HuH-7.5 (cell line): ENCODE measurements at places on chromosomes 7 and 10.
A peak's percentile ranks its signal among the peaks of the same experiment; 100 is the strongest.

DNA sequence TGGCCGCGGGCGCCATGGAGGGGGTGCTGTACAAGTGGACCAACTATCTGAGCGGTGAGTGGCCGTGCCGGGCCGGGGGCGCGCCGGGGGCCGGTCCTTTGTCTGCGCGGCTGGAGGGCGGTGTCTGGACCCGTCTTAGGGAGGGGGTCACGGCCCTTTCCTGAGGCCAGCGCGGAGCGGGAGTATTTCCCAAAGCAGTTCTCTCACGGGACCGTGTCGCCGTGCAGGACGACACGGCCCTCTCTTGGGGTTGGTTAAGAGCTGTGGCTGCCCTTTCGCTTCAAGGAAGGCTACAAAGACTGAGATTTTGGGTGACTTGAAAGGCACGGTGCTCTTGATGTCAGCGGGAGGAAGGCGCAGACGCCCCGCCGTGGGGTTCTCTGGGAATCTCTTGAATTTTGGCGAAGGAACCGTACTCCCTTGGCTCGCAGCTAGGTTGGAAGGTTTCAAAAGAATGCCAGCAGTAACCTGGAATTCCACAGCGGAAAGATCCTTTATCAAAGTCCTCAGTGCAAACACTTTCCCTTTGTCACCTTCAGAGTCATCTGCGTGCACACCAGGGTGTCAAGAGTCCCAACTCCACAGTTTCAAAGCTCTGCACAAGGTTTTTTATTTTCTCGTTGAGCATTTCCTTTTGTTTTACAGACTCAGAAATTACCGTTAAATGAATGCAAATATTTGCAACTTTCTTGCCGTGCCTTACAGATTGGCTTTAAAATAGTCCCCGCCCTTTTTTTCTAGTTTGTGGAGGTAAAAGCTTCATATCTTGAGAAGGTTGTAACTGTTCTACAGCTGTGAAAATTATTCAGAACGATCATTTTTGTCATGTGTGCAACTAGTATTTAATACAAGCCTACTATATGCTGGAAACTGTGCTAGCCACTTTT is 780 bp downstream of the PLEKHA8 start:
- peak; percentile 41 for DNase-seq

DNA sequence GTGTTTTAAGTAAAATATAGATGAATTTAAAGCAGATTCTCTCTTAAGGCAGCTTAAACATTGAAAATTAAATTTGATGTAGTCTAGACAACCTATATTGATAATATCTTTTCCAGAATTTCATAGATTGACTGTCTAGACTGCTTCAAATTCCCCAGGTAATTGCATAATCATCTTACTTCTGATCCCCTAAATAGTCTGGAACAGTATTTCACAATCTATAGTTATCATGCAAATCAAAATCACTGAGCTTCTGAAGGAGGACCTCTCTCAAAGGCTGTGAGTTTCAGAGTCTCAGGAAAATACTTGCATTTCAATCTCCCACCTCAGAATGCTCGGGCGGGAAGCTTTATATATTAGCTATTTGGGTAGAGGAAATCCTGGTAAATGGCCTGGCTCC is 87.3 kb downstream of the SEMA3A start:
- no peak for DNase-seq

DNA sequence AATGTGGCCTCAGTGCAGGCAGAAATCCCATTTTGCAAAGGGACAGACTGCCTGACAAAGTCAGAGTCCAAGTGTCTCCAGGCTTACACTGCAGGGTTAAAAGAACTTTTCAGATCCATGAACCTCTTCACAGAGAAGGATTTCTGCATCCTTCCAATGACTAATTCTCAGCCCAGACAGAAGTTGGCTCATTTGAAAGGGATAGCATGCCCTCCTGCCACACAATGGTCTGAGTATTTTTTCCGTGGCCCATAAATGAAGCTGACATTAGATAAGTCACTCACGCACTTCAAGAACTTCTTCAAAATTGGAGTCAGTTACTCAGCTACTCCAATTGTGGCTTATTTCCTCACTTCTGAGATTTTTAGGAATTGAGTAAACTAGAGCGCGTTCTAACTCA is 170.2 kb downstream of the PLXNA4 start:
- DNase-seq: no peak

- DNase-seq: no peak
Measured at GRCh38 chr10:111030042-111030750, 46.6 kb upstream of the ADRA2A start.

DNA sequence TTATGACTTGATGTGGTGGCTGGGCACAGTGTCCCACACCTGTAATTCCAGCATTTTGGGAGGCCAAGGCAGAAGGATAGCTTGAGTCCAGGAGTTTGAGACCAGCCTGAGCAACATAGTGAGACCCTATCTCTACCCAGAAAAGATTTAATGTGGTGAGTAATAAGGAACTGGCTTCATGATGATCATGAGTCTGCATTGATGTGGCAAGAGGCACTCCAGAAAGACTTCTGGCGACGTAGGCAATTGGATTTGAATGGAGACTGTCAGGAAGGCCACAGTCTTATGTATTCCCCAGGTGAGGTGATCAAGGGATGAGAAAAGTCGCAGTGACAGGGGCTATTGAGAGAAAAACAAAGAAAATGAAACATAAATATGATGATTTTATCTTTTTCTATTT is 138.0 kb downstream of the CACNB2 start:
- no peak for DNase-seq

GRCh38 chr10:12898271-12898670 is 103.2 kb downstream of the CCDC3 start:
- DNase-seq: no peak

DNA sequence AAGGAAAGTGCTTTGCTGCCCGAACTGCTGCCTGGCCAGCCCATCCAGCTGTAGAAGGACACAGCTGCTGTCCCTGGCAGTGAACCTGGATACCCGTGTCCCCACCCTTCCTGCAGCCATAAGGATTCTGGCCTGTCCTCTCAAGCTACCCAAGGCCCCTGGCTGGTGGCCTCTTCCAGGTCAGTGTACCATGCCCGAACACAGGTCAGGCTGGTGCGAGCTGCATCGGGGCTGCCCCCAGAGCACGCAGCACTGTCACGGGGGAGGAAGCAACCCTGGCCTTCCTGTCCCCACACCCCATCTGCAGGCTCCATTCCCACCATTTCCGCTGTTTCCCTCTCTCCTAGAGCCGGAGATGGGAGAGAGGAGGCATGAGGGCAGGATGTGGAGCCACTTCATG is 30.5 kb upstream of the PWWP2B start:
- no peak for DNase-seq

- no peak for DNase-seq
Measured at GRCh38 chr10:9986786-9987185, 1030.9 kb upstream of the CELF2 start.

DNA sequence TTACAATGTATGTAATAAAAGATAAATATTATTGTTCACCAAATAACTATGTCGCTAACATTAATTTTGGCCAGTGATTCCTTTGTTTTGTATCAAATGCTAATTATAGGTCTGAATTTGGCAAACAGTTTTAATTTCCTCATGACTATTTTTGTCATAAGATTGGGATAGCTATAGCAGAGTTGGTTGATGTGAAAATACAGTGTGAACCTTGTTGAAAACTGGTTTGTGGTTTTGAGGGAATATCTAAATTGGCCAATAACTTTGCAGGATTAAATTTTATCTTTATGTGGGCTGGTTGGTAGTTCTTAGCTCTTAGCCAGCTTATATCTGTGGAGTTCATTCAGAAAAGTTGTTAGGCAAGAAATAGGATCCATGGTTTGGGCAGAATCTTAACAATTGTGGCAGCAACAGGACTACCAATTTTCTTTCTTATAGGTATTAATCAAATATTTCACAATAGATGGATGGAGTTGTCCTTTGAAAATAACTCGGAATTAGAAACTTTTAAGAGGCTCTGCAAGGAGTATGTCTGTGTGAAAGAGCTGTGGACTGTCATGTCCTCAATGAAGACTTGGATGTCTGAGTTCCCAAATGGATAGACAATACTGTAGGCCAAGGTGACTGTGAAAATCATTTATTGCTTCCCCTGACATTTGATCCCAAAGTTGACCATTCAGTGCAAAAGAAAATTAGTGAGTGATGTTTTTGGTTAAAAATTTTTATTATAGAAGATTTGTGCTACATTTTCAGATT is 73.5 kb downstream of the PRKG1 start:
- no peak for DNase-seq

DNA sequence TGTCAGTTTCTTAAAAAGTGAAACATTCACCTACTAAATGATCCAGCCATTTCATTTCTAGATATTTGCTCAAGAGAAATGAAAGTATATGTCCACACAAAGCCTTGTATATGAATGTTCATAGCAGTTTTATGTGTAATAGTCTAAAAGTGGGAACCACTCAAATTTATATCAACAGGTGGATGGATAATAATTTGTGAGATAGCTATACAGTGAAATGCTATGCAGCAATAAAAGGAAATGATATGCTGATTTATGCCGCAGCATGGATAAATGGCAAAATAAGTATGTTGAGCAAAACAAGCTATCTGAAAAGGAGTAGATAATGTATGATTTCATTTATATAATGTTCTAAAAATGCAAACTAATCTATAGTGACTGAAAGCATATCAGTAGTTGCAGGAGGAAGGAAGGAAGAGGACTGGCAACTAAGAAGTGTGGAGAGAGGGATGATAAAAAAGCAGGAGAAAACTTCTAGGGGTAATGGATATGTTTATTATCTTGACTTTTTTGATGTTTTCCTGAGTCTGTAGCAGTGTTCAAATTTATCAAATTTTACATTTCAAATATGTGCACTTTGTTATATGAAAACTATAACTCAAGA is 80.6 kb downstream of the ABCB5 start:
- no peak for DNase-seq

- DNase-seq: no peak
Measured at GRCh38 chr10:119489991-119490326, 52.6 kb downstream of the RGS10 start.

GRCh38 chr10:110978204-110978603 is 58.8 kb downstream of the SHOC2 start:
- no peak for DNase-seq

DNA sequence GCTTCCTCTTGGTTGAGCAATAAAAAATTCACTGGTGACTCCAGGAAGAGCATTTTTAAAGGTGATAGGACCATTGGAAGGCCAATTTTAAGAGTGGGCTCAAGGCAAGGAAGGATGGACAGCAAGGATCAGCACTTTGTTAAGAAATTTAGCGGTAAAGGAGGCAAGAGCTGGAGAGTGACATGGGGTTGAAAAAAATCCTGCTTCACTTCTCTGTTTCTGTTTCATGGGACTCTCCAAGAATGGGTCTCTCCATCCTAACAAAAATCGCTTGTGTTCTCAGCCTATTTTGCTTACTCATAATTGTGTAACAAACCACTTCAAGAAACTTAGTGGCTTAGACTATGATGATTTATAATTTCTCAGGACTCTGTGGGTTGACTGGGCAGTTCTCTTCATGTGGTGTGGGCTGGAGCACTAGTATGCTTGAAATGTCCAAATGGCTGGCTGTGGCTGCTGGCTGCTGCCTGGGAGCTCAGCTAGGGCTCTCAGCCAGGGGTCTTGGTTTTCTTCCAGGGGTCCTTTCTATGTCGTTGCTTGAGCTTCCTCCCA is 59.8 kb upstream of the ZNRF2 start:
- DNase-seq: no peak

DNA sequence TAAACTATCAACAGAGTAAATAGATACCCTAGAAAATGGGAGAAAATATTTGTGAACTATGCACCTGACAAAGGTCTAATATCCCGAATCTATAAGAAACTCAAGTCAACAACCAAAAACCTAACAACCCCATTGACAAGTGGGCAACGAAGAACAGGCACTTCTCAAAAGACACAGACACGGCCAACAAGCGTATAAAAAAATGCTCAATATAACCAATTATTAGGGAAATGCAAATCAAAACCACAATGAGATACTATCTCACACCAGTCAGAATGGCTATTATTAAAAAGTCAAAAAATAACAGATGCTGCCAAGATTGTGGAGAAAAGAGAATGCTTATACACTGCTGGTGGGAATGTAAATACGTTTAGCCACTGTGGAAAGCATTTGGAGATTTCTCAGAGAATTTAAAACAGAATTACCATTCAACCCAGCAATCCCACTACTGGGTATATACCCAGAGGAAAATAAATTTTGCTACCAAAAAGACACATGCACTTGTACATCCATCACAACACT is 63.2 kb upstream of the CAV2 start:
- no peak for DNase-seq

- DNase-seq: no peak
Measured at GRCh38 chr7:80896906-80897598, 21.8 kb downstream of the SEMA3C start.

DNA sequence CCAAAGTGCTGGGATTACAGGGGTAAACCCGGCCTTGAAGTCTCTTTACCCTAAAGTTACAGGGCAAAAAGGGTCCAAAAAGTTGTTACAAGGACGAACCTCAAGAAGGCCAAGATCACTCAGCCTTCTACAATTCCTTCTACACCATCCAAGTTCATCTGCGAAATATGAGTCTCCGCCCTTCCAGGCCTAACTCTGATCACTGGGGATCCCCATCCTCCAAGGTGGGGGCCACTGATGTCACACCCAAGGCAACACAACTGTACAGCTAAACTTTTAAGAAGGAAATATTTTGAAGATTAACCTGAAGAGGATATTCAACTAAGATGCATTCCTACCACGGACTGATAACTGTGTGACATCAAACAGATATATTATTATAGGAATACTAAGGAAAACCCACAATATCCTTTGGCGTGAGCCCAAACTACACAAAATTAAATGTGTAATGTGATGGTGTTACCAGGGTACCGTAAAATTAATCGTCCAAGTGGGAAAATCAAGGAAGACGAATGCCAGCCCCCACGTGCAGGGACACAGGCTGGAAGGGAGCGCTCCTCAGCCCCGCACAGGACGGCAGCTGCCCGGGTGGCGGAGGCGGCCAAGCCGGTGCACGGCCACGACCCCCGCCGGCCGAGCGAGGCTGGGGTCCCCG is 1.0 kb downstream of the PAXIP1 start:
- peak; percentile 26 for DNase-seq

DNA sequence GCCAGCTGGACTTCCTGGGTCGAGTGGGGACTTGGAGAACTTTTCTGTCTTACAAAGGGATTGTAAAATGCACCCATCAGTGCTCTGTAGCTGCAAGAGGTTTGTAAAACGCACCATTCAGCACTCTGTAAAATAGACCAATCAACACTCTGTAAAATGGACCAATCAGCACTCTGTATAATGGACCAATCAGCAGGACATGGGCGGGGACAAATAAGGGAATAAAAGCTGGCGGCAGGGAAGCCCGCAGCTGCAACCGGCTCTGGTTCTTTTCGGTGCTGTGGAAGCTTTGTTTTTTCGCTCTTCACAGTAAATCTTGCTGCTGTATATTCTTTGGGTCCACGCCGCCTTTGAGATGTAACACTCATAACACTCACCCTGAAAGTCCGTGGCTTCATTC is 151.9 kb downstream of the GALNT17 start:
- no peak for DNase-seq

GRCh38 chr10:100151723-100152300 is 34.0 kb downstream of the ERLIN1 start:
- DNase-seq: no peak

DNA sequence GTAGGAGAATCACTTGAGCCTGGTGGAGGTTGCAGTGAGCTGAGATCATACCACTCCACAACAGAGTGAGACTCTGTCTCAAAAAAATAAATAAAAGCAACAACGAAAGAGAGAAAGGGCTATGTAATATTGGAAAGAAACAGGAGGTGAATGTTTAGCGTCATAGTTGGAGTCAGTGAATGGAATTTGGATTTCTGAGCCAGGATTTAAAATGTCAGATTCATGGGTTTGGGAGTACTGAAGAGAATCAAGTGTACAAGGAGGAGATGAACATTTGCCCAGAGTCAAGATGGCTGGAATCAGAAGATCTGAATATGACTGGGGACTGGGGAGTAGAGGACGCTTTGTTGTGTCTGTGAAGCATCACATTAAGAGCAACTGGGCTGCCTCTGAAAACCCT is 366.4 kb downstream of the GALNT17 start:
- DNase-seq: no peak
